Central memory CD4-positive, alpha-beta T cell (primary cell): ENCODE measurements at places on chromosomes 11 and 22.
A peak's percentile ranks its signal among the peaks of the same experiment; 100 is the strongest.

DNA sequence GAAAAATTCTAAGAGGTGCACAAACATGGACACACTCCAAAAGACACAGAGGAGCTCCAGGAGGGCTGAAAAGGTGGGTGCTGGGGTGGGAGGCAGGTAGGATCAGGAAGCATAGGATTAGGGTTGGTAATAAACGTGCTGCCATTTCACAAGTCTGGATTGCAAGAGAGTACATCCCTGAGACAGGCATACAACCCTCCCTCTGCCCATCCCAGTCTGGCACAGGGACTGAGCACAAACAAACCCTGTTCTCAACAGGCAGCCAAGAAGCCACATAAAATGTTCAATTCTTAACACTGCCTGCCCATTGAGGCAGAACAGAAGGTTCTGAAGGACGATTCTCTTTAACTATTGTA lies 18.5 kb downstream of the SLC35F2 start:
- DNase-seq, result no peak

- DNase-seq, result no peak
These were observed 44.8 kb downstream of the SMIM38 start for GRCh38 chr11:69200331-69201065.

DNA sequence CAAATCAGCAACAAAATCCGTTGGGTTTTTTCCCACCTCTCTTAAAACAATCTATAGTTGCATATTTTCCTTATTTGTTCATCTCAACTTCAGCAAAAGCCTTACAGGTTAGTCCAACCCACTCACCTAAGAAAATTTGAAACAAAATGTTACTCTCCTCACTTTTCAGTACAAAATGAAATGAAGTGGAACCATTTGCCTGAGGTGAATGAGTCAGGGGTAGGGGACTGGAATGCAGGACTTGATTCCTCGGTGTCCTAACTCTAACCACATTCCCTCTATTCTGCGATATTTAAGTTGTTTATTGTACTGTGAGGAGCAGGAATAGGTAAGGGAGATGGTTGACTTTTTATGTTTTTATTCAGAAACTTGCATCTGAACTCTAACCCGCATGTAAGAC lies 16.4 kb downstream of the ATP5MG start:
- DNase-seq, result no peak

GRCh38 chr11:14361951-14362350 lies 3.0 kb upstream of the RRAS2 start:
- DNase-seq, result no peak

DNA sequence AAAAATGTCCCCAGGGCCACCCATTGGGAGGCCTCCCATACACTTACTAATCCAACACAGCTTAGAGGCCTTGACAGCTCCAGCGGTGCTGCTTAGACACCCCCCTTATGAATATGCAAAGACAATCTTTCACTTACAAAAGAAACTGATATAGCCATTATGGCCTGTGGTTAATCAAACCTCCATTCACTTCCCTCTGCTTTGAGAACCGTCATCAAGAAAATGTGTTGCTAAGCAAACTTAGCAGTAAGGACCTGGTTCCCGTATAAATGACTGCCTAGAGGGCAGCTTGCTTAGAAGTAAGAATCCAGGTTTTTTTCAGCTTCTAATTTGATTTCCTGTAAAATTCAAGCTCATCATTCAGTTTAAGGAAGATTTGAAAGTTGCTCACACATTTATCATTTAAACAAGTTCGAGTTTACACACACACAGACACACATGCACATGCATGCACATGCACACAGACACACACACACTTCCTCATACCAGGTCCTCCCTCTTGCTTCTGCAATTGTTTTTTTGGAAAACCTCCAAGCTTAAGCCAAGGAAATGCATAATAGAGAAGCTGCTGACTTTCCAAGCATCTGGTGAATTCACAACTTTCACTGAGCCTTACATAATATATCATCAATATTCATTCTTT lies 137.7 kb upstream of the BLID start:
- no peak for DNase-seq

GRCh38 chr22:45904236-45904635 lies 72.7 kb downstream of the WNT7B start:
- no peak for DNase-seq

DNA sequence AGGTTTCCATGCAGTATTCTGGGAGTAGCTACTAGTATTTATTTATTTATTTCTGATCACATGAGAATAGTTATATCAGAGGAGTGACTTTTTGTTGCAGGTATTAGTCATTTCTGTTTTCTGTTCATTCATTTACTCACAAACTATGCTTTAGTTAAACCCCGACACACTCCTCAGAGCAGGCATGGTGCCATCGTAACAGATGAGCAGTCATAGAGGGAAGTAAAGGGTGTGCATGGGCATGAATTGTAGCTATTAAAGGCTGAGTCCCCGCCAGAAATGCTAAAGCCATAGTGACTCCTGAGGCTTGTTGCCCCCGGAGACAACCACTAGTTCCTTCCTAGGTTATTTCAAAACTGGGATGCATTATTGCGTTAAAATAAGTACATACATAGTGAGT lies 10.6 kb downstream of the JHY start:
- DNase-seq, result no peak

- no peak for DNase-seq
These were observed 449.8 kb downstream of the SOX6 start for GRCh38 chr11:15906481-15907035.

DNA sequence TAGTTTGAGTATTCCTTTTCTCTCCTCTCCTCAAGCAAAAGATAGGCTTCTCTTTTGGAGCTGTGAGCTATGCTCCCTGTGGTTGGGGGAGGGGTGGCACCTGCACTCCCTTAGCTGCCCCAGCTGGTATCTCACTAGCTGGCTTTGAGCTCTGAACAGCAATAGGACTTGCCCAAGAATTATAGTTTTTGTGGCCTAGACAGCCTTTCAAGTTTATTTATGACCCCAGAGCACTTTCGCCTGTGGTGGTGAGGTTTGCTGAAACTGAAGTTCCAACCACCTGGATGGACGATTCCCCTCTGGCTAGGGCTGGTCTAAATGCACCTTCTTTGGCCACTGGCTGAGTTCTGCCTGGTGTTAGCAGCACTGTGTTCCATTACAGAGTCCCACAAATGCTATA lies 37.1 kb upstream of the SLC37A2 start:
- DNase-seq, result no peak

- peak; percentile 16 for DNase-seq
These were observed 159.2 kb downstream of the MSANTD4 start for GRCh38 chr11:105862736-105863367.

DNA sequence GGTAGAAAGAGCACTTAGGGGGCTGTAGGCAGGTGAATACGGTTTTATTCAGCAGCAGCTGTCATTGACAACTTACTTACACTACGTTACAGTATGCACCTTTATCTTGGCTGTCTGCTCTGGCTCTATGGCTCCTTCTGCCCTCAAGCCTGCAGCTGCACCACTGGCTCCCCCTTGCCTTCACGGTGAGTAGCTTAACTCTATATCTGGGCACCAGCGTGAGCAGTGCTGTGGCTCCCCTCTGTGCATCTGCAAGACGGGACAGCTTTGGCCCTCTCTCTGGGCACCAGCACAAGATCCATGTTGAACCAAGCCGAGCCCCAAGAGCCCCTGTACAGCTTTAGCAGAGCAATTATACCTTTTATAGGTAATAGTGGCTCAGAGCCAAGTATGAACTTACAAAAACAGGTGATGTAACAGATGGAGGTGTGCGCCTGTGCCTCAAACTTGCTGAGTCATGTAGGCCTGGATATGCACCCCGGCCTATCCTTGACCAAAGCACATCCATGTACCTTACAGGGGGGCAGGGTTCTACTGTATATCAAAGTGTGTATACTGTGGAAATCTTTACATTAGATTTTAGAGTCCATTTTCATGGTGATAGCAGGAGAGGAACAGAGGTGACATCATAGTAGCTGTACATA lies 96.9 kb upstream of the CTSC start:
- no peak for DNase-seq

GRCh38 chr11:132604431-132604830 lies 927.9 kb downstream of the OPCML start:
- DNase-seq, result no peak

GRCh38 chr11:77411137-77411707 lies 62.7 kb downstream of the PAK1 start:
- DNase-seq, result no peak

DNA sequence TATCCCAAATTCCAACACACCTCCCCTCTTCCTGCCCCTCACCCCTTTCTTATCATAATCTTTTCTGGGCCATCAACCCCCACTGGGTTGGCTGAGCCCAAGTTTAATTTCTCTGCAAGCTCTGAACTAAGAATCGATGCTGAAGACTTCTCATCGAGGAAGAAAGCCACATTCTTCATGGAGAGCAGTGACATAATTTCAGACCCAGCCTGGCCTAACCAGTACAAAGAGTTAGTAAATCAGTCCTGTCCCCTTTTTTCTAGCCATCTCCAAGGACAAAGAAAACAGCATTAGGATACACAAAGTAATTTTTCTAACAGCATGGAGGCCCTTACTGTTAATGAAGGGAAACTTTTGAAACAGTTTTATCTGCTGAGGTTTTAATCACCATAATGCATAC lies 45.0 kb downstream of the KCNJ1 start:
- DNase-seq, result no peak

DNA sequence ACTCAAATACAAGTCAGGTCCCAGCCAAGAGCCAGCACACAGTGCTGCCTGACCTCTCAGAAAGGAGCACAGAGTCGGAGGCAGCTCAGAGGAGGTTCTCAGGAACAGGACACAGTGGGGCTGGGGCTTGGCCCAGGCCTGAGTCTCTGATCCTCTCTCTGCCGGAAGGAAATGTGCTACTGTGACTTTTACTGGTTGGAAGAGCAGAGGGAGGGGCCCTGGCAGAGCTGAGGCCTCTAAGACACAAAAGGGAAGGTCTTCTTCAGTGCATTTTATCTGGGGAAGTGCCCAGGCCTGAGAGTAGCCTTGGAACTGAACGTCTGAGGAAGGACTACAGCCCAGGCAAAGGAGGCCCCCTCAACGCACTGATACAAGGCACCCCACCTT lies 16.2 kb upstream of the CASTOR1 start:
- peak; percentile 63 for DNase-seq

GRCh38 chr11:41789376-41789775 lies 329.9 kb upstream of the LRRC4C start:
- DNase-seq, result no peak
